ENCODE measurements at places on chromosomes 3 and 15. TPM values are rescaled to one million over a fixed set of nuclear protein-coding genes. Genes with fewer than 3 reads are reported as not detected.

DNA sequence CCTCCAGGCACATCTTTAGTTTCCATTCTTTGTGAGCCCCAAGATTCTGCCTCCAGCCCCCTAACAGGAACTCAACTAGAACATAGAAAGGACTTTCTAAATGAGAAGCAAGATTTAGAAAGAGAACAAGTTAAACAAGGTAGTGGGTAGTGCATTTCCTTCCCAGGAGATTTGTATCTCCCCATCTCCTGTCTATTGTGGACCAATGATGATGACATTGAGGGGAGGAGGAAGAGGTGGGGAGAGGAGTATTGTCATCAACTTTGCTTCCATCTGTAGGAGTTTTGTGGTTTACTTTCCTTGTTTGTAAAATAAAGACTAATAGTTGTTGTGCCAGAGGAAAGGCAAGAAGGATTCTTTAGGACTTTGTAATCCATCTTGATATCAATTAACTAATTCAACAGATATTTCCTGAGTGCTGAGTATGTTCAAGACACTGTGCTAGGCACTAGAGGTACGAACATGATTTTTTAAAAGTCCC is 235.3 kb upstream of the ROPN1 start:
- DNase-seq, result no peak

Gene PDZRN3
- not detected for total RNA-seq

- DNase-seq, result no peak
Measured at GRCh38 chr3:117998071-117998470, 1036.6 kb downstream of the IGSF11 start.

DNA sequence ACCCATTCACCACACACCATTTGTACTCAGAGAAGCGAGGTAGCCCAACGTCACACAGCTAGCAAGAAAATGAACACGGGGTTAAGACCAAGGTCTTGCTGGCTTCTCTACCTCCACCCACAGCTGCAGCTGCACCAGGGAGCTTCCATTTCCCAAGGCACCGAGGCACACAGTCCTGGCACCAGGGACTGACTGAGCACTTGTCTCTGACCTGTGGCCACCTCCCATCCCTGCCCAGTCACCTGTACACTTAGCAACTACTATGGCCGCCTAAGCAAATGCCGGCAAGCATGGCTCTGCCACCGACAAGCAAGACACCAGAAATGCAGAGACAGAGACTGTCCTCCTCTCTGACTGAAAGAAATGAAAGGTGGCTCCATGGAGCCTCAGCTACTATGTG is 15.3 kb downstream of the ZXDC start:
- DNase-seq, result no peak

Gene ALPK3
- total RNA-seq, result 4.6 TPM
